ENCODE measurements at places on chromosomes 12 and 14.
A peak's percentile ranks its signal among the peaks of the same experiment; 100 is the strongest.

- peak; percentile 68 for DNase-seq
Measured at GRCh38 chr14:75561013-75561432, 17.4 kb upstream of the FLVCR2 start.

GRCh38 chr14:105500726-105501101 is 9.7 kb downstream of the TEDC1 start:
- DNase-seq, result no peak

GRCh38 chr14:96189281-96189711 is 15.3 kb upstream of the BDKRB2 start:
- peak; percentile 30 for DNase-seq

DNA sequence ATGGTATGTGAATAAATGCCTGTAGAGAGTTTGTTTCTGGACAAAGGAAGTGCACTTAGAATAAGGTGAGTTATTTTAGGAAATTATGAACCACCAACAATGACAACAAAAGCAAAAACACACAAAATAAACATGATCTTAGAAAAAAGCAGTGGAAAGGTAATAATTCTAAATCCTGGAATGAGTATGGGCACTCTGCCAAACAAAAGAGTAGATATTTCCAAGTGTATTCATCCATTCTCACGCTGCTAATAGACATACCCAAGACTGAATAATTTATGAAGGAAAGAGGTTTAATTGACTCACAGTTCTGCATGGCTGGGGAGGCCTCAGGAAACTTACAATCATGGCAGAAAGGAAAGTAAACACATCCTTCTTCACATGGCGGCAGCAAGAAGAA is 269.3 kb upstream of the NPAS3 start:
- DNase-seq, result no peak

DNA sequence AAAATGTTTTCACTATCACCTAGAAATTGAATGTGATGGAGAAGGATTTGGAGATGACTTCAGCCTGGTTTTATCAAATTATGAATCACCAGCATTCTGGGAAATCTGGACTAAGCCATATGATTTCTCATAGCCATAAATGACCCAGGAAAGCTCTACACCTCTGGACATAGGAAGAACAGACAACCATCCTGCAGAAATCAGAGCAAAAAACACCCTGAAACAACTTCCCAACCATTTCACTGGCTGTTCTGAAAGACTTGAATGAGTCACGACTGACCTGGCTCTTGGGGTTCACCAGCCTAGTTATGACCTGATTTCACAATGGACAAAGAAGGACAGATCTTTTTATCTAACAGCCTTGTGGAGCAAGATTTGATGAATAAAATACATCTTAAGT is 123.8 kb downstream of the KCNH5 start:
- no peak for DNase-seq

GRCh38 chr12:28878629-28879028 is 270.4 kb upstream of the FAR2 start:
- no peak for DNase-seq

GRCh38 chr12:74171478-74171909 is 366.1 kb upstream of the ATXN7L3B start:
- DNase-seq, result no peak

Data from LHCN-M2 (cell line).